Left renal pelvis (tissue), 4 donors: ENCODE measurements at places on chromosomes 1 and 21. TPM values are rescaled to one million over a fixed set of nuclear protein-coding genes. Genes with fewer than 3 reads are reported as not detected.

The NEGR1 gene
- polyA plus RNA-seq, result 12.6 TPM

GRCh38 chr21:43354666-43355065, 72.3 kb downstream of the SIK1 start:
- no peak for DNase-seq

DNA sequence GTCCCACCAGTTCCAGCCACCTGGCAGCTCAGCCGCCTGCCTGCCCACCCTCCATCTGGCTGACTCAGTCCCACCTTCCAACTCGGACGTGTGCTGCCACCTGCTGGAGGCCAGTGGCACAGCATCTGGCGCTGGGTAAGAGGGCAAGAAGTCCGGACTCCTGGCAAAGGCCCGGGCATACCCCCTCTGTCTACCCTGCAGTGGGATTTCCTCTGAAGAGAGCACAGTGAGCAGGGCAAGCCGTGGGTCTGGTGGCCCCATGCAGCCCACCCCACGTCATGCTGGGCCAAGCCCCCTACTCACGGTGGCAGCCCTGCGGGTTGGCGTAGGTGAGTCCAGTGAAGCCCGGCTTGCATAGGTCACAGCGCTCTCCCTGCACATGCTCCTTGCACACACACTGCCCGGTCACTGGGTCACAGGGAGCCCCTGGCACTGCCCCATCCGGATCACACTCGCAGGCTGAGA, 24.5 kb downstream of the LAMB3 start:
- DNase-seq, result no peak

The FCER1A gene
- polyA plus RNA-seq, result 0.40 TPM
